ENCODE measurements at places on chromosomes 1 and 21.
A peak's percentile ranks its signal among the peaks of the same experiment; 100 is the strongest.

DNA sequence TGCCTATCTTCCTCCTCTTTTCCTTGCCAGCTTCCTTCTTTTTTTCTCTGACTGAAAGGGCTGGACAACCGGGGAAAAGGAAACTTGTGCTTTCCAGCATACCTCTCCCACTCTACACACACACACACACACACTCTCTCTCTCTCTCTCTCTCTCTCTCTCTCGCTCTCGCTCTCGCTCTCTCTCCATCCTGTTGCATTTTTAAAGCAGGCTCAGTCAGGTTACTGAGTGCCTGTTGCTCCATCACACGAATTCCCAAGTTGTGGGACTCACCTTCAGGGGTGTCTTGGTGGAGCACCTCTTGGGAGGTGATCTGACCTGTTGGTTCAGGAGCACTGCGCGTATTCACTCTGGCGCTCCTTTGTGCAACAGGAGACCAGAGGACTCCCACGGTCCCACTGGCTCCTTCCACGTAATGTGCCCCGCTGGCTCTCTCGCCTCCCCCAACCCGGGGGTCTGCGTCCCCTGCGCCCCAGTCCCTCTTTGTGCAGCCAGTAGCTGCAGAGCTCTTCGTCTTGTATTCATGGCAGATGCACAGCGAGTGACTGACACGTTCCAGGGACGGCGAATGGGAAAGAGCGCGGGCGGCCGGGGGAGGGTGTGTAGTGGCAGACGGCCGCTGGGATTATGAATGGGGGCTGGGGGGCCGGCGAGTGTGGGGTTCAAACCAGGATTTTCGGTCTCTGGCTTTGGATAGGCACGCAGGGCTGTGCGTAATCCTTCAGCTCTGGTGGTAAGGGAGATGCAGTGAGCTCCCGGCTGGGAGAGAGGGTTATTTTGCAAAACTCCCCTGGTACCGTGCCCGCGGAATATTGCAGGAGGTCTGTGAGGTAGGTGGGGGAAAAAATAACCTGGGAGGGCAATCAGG, 660 bp upstream of the PDE4B start:
- DNase-seq: no peak

- no peak for DNase-seq
Measured at GRCh38 chr1:167227934-167228378, 7.3 kb downstream of the POU2F1 start.

DNA sequence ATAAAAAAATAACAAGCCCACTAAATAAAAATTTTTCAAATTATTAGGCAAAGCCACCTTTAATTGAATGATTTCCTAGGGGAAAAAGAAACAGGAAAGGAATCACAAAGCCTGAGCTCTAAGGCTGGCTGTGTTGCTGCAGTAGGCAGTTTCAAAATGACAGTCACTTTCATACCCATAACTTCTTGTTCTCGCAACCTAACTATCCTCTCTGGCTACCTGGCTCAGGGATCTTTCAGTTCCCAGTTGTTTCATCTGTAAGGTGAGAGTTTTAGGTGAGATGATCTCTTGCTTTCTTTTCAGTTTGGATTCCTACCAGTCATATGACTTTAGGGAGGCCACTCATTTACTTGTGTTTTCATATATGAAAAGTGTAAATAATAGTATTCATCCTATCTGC, 226.1 kb downstream of the ASTN1 start:
- DNase-seq: no peak

DNA sequence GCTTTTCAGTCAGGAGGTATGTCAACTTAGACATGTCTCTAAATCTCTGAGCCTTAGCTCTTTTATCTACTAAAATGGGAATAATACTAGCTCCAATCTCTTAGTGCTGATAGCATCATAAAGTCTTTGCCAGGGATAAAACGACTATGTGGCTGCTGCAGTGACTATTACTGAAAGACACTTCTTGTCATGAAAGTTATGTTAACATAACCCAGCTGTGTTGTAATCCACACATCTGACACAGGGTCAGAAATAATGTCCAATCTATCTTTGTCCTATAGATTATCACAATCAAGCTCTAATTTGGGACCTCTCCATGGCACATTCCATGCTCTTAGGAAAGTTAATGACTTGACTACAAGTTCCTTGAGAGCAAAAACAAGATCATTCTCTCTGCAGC, 62.8 kb downstream of the JAK1 start:
- no peak for DNase-seq

DNA sequence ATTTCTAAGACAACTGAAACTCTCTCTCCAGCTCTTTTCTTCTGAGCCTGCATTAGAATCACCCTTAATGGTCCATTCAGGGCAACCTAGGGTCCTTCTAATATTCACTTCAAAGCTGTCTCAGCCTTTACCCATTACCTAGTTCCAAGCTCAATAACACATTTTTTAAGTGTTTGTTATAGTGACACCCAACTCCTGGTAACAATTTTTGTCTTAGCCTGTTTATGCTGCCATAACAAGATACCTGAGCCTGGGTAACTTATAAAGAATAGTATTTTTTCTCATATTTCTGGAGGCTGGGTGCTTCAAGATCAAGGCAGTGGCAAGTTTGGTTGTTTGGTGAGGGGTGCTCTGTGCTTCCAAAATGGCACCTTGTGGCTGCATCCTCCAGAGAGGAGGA, 531.5 kb upstream of the USP24 start:
- DNase-seq: no peak

DNA sequence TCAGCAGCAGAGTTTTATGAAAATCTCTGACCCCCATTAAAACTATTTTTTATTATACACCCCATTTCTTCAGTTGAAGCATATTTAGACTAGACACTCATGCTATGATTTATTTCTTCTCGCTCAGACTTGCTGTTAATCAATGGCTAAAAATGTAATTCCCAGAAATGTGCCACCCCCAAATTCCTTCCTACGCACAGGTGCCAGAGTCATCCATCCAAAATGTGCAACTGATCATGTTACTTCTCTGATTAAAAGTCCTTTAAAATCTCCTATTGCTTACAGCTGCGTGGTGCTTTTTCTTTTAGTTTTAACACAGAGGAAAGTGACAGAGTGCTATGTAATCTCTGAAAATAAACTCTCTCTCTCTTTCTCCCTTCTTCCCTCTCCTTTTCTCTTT, 954.4 kb downstream of the NCAM2 start:
- DNase-seq: no peak

DNA sequence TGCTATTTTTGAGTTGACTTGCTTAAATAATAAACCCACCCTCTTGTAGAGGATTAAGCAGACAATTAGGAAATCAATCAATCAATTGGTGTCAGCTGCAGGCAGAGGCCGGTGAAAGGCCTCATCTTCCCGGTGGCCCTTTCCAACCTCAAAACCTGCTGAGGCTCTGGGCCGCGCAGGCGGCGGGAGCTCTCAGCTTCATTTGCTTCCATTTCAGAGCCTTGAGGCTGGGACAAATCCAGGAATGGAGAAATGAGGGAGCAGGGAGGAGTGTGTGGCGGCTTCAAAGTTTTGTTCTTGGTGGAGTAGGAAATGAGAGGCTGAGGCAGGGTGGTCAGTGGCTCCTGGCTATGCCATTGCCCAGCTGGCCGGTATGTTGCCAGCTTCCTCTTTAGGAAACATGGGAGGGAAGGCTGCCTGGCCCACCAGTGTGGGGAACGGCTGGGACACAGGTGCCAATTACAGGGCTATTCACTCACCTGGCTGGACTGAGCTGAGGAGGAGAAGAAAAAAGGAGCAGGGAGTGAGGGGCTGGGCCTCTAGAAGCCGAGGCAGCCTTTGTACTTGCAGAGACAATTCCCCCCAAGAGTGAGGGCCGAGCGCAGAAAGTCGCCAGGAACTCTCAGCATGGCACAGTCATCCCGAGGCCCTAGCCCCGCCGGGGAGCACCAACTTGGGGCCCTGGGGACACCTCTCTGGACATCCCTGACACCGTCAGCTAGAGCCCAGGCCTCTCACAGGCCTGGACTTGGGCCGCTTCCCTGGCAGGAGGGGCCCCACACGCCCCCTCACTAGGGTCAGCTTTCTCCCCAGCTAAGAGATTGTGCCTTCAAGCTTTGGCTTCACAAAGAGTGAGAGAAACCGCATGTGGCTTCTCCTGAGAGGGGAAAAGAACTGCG, 4.4 kb downstream of the POU3F1 start:
- DNase-seq: no peak

GRCh38 chr1:101174722-101175121, 62.1 kb upstream of the S1PR1 start:
- peak; percentile 60 for DNase-seq

GRCh38 chr1:4165686-4166300, 265.7 kb upstream of the C1orf174 start:
- DNase-seq: no peak

DNA sequence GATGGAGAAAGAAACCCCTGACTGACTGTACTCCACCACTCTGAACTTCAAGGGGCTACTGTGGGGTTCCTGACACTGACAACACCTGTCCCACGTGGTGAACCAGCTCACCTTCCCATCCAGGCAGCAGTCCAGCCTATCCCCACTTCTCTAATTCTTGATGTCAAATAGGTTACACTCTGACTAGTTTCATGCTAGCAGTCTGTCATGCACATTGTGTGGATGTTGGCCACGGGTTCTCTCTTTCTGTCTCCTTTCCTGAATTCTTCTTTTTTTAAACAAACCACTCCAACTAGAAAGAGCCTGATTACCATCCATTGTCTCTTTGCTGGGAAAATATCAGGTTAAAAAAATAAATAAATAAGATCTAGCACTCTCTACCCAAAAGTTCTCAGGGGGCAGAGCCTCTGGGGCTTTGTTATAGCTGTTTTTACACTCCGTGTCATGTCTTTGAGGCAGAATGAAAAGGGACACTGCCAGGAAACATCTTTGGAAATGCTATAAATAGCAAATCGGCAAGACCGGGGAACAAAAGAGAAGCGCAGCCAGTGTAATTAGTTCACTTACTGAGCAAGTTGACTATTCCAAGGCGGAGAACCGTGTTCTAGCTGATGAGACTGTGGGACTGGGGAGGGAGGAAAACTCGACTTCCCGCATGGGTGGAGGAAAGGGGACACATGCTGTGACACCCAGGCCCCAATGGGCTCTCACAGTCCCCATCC, 356.1 kb downstream of the OMA1 start:
- DNase-seq: no peak

DNA sequence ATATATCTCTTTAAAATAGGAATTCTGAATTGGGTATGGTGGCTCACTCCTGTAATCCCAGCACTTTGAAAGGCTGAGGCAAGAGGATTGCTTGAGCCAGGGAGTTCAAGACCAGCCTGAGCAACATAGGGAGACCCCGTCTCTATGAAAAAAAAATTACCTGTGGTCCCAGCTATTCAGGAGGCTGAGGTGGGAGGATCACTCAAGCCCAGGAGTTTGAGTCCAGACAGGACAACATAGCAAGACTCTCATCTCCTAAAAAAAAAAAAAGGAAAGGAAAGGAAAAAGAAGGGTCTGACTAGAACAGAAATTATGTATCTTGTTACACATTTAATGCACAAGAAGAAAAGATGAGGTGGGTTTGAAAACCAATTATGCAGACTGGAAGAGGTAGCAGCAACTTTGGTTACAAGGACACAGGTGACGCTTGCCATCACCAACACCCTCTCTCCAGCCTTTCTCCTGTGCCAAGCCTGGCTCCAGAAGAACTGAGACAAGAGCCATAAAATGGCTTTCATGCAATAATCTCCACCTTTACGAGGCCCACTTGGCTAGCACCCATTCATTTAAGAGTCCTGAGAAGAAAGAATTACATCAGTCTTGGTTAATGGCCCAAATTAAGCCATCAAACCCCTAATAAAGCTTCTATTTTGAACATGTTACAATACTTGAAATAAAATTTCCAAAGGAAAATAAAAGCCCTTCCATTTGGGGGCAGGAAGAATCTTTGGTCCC, 4.8 kb upstream of the SELENBP1 start:
- no peak for DNase-seq

DNA sequence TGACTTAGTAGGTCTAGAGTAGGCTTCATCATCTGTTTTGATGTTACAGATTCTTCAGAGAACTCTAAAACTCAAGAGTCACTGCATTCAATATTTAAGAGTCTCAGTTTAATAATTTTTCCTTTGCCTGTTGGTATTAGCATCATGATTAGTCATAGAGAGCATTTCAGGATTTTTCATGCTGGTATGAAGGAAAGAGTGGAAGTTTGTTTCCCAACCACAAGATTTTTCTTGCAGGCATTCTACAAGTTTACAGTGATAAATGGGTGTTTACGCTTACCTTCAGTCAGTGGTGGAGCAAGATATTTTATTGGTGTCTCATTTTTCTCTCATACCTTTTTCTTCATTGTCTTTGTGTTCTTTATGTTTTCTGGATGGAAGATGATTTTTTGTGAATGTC, 58.4 kb upstream of the MYOCOS start:
- DNase-seq: no peak

DNA sequence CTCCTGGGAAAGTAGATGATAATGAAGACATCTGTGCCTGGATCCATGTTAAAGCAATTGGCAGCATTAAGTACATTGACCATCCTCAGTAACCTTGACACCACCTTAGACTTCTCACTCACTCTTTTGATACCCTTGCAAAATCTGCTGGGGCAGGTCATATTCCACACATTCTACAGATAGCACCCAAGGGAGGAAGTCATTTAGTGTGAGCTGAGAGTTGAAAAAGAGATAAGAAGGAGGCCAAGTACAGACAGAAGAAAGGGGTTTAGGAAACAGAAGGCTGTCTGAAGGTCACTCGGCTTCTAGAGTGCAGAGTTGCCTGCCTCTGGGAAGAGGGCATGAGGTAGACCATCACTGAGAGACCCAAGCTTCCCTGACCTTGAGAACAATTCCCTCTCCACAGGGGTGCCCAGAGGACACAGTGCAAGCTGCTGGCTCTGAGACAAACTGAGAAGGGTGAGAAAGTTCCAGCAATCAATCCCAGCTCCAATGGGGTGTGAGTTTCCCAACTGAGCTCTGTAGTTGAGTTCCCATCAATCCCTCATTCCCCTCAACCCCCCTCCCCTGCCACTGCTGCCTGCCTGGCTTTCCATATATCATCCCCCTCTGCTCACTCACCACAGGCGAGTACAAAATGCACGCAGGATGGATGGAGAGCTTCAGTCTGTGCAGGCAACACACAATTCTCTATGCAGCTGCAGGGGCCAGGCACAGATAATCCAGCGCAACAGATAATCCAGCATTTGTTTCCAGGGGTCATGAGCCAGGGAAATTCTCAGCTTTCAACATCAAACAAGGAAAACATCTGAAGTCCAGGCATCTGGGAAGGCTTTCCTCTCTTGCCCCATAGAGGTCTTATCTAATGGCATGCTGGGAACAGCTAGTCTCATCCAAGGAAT, 7.4 kb upstream of the MOB3C start:
- no peak for DNase-seq

DNA sequence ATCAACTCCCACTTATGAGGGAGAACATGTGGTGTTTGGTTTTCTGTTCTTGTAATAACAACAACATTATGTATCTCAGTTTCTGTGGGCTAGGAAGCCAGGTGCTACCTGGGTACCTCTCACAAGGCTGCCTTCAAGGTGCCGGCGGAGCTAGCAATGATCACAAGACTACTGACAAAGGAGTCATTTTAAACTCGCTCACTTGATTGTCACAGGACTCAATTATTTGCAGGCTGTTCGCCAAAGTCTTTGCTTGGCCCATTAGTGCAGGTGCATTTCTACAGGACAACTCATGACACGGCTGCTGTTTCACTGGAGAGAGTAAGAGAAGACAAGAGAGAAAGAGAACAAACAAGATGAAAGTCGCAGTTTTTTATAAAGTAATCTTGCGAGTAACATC, 1237.4 kb upstream of the TMPRSS15 start:
- DNase-seq: no peak

Measured in ACHN (cell line).